ENCODE measurements at places on chromosomes 7 and 10.

- peak; percentile 8 for DNase-seq
These were observed 578 bp downstream of the ZNF713 start for GRCh38 chr7:55887821-55888247.

DNA sequence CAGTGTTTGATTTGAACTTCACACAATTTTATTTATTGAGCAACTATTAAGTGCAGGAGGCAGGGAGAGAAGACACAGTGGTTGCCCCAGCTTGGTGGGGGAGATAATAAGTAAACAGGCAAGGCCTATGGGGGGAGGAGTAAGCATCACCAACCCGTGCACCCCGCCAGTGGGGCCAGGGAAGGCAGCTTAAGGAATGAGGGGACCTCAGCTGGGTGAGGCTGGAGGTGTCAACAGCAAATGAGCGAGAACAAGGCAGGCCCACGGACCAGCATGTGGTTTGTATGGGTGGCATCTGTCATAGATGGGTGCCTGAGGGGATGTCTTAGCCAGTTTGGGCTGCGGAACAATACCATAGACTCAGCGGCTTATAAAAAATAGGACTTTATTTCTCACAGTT lies 24.1 kb upstream of the CRHR2 start:
- no peak for DNase-seq

DNA sequence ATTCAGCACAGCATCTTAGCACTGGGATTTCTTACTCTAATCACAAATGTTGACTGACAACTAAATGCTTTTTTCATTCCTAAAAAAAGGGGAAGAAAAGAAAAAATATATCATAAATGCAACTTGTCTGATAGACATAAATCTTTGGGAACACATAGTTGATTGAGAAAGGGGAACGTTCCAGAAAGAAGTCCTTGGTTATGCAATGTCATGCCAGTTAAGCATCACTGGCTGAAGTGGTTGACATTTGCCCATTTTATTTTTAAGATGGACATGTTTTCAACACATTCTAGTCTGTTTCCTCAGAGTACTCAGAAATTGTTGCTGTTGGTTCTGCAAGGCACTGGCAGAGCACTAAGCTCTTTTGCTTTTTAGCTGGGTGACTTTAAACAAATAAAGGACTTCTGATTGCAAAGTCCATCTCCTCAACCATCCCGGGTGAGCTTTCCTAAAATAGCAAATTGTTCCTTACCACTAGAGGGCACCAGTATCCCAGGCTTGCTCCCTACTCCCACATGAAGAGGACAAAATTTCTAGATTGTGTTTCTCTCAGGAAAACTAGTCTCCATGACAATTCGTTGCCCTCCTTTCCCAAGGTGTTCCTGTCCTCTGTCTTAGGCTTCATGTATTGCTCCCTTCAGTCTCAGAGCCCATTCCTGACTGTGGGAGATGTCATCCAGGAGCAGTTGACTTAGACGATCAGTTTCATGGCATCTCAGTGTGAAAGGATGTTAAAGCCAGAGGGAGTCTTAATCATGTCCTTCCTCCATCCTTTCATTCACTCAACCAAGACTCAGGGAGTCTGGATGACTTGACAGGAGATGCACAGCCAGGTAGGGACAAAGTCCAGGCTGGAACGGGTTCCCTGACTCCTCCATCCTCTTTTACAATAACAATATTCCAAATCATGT lies 23.9 kb downstream of the OPALIN start:
- peak; percentile 67 for DNase-seq

GRCh38 chr7:7897949-7898515 lies 70.6 kb upstream of the GLCCI1 start:
- peak; percentile 41 for DNase-seq

- peak; percentile 20 for DNase-seq
These were observed 70.0 kb upstream of the CYP26C1 start for GRCh38 chr10:92990615-92991014.

GRCh38 chr7:100826514-100827329 lies 601 bp downstream of the EPHB4 start:
- DNase-seq = no peak

Data from mesendoderm (in vitro differentiated cells).